Stimulated activated naive CD8-positive, alpha-beta T cell treated with anti-CD3 and anti-CD28 coated beads, Interleukin-15, amount 100 ng/mL, for 72 hours (primary cell): ENCODE measurements at places on chromosomes 13 and 19.

DNA sequence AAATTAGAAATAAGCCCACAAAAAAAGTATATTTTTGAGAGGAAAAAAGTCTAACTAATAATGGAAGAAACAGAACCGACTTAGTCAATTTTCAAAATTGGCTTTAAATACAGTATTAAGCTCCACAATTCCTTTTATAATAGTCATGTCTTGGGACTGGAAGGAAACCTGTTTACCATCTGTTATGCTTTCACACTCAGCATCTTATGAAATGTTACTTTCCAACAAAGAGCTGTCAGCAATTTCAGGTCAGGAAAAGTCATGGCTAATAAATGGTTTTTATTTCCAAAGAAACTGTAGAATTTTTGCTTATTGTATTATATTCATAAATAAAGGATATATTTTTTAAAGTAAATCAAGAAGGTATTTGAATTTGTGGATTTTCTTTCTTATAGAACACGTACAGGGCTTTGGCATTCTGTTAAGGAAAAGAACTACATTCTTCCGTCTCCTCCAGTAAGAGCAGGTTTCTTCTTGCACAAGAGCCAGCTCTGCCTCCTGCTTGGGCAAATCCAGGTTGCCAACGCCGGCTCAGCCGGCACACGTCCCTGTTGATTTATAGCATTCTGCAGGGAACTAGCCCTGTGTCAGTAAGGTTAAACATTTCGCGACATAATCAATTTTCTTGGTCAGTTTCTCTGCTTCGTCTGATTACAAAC lies 52.9 kb upstream of the GPR12 start:
- DNase-seq: no peak

- DNase-seq: no peak
These were observed 8.2 kb downstream of the ATP11A start for GRCh38 chr13:112697756-112698655.

DNA sequence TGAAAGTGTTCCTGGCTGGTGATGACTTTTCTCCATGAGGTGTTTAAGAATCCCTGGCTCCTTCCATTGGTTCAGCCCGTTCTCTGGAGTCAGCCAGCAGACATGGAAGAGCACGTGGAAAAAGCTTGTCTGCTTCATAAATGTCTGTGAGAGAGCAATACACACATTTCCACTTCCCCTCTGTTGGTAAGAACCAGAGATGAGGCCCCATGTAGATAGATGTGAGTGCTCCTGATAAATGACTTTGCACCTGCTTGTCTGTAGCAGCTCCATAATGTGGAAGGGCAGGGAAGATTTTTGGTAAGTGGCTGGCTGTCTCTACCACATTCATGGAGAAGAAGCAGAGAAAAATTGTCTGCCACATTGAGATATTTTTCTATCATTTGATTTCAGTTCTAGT lies 325.8 kb downstream of the LMO7 start:
- DNase-seq: no peak

DNA sequence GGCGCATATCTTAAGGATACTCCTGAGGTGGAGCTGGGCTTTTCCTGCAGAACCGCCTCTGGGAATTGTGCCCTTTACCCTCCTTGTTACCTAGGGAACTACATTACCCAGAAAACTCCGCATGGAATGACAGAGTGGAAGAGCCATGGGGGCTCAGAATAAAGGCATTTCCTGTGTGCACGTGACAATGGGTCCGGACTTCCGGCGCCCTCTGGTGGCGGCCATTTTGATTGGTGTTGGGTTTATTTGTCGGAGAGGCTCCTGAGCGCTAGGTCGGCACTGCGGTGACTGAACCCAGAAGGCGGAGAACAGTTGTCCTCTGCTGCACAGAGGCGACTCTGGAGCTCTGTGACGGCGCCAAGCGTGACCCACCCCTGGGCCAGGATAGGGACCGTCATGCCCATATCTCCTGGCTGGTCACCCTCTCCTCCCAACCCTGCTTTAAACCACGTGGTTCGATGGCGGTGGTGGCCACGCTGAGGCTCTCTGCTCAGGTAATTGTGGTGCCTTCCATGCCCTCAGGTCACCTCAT lies at the start of gene ZNF587B:
Gene ZNF587B, plus strand, starts transcription at position 229 of the 532 bp plus-strand sequence. Its CDS starts 230 bp downstream, at position 459.
- DNase-seq: no peak

DNA sequence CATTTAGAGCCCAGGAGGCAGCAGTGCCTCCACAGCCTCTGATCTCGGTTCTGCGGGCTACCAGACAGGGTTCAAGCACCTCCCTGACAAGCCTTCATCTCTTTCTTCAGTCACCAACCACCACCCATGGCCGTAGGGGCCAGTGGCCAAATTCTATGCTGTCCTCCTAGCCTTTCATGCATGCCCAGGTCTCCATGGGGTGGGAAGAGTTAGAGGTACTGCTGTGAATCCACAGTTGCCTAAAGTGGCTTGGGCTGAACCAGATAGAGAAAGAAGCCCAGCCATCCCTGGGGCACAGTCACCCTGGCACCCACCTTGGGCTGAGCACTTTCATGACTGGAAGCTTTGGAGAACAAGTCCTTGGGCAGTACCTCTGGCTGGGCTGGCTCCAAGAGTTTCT lies 97.4 kb downstream of the ZDHHC20 start:
- DNase-seq: no peak

DNA sequence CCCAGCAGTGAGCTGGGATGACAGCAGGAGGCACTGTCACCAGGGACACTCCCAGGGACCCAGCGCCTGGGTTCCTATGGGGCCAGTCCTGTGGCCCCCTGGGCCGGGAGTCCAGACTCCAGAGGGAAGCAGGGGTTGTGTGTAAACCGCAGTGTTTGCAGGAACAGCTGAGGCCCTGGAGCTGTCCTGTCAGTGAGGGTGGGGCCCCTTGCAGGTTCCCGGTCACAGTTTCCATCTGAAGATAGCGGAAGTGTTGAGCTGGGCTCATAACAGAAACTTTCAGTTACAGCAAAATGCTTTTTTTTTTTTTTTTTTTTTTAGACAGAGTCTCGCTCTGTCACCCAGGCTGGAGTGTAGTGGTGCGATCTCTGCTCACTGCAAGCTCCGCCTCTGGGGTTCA lies 17.7 kb upstream of the CSNK1G2 start:
- DNase-seq: no peak
